Activated CD4-positive, alpha-beta T cell treated with anti-CD3 and anti-CD28 coated beads for 48 hours (primary cell): ENCODE measurements at places on chromosomes 4 and X.

GRCh38 chr4:92497141-92497540 is 193.4 kb downstream of the GRID2 start:
- no peak for DNase-seq

DNA sequence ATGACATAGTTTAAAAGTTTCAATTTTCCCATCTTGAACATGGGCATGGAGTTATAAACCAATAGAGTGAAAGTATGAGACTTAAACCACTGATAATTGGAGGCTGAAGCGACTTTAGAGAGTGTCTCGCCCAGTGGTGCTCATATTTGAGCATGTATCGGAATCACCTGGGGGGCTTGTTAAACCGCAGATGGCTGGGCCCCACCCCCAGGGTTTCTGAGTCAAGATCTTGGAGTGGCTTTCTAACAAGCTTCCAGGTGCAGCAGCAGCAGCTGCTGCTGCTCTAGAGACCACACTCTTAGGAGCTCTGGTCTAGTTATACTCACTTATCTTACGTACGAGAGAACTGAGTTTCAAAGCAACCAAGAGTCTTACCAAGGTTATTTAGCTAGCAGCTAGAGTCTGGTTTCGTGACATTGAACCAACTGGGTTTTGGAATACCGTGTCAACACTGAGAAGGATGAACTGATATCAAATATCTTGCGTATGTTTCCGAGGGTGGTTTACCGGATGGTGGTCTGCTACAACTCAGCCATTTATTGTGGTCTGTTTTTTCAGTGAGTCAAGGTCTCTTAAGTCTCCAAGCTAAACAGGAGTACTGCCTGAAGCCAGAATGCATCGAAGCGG is 5.9 kb downstream of the PHEX start:
- DNase-seq: no peak

DNA sequence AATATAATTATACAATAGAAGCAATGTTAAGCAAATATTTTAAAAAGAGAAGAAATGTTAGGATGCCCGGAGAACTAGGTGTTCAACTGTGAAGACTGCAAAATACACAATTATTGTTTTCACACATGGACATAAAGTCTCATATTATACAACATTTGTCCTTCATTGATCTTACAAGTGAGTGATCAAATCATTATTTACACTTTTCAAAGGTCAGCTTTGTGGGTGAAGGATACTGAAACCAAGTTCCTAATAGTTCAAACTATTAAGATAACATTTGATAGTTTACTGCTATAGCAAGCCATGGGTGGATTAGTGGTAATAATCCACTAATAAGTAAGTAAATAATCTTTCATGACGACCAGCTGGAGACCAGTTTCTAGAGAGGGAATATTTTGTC is 23.3 kb downstream of the CTSO start:
- no peak for DNase-seq

- peak; percentile 46 for DNase-seq
Observed at GRCh38 chrX:104098151-104098808, 14.0 kb upstream of the ZCCHC18 start.

- no peak for DNase-seq
Observed at GRCh38 chrX:133947996-133948395, 37.4 kb downstream of the GPC3 start.

DNA sequence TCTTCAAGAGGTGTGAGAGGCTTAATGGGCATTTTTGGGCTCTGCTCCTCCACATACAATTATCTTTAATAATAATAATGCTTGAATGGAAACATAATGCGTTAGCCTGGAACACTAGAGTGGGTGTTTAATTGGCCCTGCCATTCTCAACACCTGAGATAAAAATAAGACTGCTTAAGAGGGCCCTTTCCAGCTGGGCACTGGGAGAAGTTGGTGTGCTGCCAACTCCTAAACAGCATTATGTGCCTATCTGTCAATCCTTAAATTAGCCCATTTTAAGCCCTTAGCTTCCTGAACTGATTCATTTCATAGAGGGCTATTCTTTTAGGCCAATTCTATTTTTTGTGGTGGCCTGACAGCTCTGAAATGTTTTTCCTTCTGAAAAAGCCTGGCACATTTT is 211.1 kb upstream of the ZIC3 start:
- DNase-seq: no peak

GRCh38 chrX:40945361-40945713 is 139.9 kb upstream of the USP9X start:
- no peak for DNase-seq

GRCh38 chr4:112523764-112524505 is 8.0 kb upstream of the NEUROG2 start:
- DNase-seq: peak; percentile 86

GRCh38 chr4:37837446-37837845 is 11.0 kb downstream of the PGM2 start:
- DNase-seq: no peak

DNA sequence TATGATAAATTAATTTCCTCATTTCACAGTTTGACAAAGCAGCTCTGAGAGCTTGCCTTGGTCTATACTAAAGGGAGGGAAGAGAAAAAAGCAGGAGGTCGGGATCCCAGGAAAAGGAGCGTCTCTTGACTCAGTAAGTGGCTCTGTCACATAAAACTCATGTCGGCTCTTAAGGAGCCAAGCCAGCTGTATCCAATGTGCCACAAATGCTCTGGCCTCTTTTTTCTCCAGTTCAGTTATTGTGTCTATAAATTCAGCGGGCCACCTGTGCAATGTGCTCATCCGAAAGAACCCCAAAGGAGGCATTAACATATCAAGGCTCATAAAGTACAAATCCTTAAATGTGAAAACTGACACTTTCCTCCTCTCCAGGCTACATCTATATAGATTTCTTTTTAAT is 337.7 kb upstream of the FAM241A start:
- DNase-seq: no peak

DNA sequence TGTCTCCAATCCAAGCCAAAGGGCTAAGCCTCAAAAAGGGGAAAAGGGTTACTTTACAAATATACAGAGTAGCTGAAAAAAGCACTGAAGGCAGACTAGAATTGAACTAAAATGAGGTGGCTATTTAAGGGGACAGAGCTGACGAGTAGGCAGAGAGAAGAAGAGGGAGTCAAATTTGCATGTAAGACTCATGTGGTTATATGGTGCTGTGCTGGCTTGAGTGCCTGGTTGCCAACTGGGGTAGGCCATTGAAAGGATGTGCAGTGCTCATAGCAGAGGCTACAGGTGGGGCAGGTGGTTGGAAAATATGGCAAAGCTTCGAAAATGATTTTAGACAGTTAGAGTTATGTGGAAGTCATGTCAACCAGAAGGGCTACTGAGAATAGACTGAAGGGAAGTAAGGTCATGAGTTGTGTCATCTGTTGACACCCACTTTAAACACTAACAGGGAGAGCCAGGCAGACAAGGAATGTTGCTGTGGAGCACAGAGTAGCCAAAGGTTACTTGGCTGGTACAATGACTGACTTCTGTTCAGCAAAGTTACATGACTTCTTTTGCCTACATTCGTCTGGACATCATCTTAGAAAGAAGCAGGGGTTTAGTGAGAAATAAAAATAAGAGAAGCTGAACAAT is 1210.4 kb downstream of the ADGRL3 start:
- DNase-seq: no peak
